ENCODE measurements at places on chromosomes 5 and 9.

DNA sequence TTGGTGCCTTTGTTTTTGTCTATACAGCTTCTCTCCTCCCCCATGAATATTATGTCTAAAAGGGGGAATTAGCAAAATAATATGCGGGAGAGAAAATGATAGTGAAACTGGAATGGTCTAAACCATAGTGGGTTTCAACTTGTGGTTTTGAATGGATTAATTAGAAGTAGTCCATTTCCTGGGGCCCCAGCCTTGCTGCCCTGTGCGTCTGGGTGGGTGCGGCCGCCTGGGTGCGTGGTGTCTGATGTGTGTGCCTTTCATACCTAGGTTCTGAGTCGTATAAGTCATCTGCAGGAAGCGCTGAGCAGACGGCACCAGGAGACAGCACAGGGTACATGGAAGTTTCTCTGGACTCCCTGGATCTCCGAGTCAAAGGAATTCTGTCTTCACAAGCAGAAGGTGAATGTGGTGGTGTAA, 120.0 kb upstream of the CACNA1B start:
- DNase-seq, result no peak

DNA sequence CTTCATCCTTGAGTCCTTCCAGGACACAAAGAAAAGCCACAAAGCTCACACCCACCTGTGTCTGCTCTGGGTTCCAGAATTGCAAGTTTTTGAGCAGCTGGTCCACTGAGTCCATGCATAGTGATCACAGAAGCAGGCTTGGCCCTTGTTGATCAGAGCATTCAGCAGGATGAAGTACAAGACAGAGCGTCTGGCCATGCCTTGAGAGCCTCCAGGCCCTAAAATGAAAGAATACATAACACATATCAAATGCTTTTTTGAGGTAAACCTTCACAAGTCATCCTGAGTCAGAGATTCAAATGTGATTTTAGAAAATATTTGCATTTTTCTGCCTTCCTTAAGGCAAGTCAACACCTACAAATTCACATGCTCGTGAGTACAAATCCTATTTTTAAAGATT, 10.3 kb downstream of the C6 start:
- no peak for DNase-seq

- no peak for DNase-seq
Measured at GRCh38 chr5:135700731-135701130, 121.9 kb upstream of the CXCL14 start.

DNA sequence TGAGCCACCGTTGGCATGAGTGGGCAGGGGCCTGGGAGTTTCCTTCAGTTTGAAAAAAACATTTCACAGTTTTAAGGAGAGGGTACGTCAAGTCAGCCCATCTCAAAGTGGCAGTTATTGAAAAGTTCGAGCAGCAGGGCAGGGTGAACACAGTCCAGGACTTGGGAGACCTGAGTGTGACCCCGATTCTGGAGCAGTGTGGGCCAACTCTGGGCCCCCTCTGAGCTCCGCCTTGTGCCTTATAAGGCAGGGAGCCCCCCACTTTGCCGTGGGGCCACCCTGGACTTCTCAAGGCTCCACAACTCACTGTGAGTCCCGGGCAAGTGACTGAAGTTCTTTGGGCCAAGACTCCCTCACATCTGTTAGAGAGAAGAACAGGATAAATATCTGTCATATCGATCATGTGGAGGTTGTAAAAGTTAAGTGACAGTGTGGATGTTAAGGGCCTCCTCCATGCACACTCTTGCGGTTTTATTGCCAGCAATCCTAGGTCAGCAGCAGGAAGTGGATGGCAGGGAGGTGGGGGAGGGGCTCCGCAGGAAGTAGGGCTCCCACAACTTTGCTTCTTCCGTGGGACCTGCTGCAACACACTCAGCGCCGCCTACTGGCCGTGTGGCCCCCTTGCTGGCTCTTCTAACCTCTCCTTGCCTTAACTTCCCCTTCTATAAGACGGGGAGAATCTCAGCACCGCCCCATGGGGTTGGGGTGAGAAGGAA, 38.4 kb downstream of the HRH2 start:
- DNase-seq, result peak; percentile 61

- no peak for DNase-seq
Measured at GRCh38 chr5:168611165-168611564, 32.0 kb upstream of the PANK3 start.

DNA sequence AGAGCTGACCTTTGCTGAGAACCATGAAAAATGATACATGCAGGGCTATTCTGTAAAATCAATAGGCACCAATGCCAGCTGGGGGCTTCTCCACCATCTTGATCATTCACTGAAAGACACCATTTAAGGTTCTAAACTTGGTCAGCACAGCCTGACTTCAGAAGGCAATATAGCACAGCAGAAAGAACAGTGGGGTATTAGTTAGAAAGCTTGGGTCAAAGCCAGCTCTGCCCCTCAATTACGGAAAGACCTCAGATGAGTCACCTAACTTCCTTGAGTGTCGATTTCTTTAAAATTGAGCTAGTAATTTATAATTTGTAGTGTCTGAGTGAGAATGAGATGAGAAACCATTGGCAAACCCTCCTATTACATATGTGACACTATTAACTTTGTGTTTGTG, 3.4 kb downstream of the TNC start:
- DNase-seq, result no peak

DNA sequence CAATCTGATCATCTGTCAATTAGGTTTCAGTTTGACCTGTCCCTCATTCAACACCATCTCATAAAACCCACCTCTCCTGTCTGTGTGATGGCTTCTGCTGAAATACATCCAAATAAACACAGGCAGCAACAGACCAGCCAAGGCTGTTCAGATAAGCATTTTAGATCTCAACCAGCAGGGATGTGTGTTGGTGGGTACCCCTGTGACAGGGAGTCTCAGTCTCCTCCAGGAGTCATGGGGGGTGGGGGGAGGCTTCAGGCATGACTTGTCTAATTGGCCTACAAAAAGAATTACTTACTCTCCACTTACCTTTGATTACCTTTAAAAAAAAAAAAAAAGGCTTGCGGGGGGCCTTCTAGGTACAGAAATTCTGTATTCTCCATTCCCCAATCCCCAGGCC, 65.9 kb downstream of the ROR2 start:
- no peak for DNase-seq

- no peak for DNase-seq
Measured at GRCh38 chr5:135069016-135069770, 35.2 kb upstream of the PITX1 start.

DNA sequence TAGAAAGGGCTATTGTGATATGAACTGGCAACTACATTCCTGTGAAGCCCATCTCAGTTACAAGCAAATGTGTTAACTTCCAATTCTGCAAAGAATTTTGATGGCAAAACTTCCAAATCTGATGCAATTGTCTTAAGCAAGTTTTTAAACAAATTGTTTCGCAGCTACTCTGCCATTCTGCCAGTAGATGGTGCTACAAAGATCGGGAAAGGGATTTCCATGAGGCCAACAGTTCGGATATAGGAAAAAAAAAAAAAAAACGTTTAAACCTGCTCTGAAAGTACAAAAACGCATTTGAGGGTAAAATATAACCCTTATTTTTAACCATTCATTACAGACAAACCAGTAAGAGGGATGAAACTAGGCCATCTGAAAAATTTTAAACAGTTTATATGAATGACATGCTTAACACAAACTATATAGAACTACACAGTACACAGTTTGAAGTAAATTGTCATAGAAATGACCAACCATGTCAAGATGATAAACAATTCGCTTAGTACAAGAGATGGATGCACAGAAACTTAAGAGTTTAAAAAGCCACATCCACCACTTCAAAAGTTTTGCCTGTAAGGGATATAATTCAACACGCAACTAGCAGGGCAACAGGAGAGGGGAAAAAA, 2.2 kb downstream of the HNRNPA0 start:
- no peak for DNase-seq

DNA sequence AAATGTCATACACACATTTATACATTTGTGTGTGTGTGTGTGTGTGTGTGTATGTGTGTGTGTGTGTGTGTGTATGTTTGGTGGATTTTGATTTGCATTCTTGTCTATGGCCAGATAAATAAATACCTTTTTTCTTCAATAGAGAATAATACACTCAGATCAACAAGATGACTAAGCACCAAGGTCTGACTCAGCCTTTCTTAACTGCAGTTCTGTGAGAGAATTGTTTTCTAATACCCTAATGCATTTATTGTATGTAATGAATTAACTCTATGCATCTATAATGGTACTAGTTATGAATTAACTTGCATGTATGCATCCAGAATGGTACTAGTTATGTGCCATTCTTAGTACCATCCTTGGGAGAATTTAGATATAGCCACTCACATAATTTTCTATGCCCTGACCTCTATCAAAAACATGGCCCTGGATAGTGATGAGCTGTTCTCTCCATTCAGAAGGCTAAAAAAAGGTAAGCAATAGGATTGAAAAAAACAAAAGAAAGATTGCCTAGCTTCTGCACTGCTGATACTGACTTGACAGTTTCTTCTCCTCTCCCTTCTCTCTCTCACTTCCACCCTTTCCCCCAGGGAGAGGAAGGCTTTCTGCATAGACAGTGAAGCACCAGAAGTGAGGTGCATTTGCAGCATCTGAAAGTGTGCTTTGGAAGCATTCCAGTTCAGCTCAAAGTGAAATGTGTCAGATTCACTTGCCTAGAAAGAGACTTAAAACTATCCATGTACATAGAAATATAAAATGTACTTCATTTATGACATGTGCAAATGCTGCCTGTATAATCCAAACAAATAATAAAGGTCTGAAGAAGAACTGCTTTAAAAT, 55.1 kb upstream of the CCDC112 start:
- no peak for DNase-seq

GRCh38 chr9:7293091-7293490, 506.5 kb downstream of the DMAC1 start:
- no peak for DNase-seq

GRCh38 chr5:157324237-157324636, 58.3 kb downstream of the CYFIP2 start:
- DNase-seq, result no peak

DNA sequence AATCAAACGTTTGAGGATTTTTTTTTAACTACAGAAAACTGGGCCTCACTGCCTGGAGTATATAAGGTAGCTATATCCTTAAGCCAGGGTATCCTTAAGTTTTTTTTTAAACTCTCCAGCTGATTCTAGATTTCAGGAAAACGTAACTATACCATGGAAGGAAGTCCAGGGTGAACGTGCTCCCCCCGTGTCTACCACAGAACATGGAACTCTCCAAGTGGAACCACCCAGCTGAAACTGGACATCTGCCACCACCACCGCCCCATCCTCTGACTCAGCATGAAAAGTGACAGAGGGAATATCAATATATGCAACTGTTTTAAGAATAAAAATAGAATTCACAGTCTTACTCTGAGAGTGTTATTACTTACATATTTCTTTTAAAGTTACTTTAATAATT, 61.3 kb downstream of the DROSHA start:
- no peak for DNase-seq

DNA sequence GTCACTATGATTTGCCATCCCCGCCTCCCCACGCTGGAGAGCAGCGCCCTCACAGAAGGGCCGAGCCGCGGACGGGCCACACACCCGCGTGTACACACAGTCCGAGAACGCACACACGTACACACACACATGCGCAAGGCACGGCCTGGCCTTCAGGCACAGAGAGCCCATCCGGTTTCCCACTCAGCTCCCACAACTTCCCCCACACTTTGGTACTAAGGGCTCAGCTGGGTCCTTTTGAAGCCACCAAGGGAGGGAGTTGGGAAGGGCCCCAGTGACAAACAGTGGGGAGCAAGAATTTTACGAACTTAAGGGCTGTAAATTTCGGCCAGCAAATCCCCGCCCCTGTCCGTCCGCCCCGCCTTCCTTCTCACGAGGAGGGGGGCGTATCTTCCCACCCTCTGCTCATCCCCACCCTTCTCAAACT, 133.3 kb upstream of the HAND1 start:
- DNase-seq, result no peak

DNA sequence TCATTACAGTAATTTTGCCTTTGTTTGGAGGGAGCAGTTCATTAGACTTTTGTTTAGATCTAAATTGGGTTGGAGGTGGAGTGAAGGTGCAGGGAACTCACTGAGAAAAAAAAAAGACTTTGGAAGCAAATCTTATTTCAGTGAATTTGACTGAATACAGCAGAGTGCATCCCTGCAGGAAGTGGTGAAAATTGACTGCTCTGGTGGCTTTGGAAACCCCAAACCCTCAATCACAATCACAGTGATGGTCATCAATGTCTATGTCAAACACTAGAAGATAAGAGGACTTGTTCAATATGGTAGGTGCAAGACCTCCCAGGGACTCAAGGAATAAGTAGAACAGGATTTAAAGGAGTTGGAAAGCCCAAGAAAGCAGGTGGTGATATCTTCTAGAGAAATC, 76.0 kb upstream of the RASA1 start:
- no peak for DNase-seq

DNA sequence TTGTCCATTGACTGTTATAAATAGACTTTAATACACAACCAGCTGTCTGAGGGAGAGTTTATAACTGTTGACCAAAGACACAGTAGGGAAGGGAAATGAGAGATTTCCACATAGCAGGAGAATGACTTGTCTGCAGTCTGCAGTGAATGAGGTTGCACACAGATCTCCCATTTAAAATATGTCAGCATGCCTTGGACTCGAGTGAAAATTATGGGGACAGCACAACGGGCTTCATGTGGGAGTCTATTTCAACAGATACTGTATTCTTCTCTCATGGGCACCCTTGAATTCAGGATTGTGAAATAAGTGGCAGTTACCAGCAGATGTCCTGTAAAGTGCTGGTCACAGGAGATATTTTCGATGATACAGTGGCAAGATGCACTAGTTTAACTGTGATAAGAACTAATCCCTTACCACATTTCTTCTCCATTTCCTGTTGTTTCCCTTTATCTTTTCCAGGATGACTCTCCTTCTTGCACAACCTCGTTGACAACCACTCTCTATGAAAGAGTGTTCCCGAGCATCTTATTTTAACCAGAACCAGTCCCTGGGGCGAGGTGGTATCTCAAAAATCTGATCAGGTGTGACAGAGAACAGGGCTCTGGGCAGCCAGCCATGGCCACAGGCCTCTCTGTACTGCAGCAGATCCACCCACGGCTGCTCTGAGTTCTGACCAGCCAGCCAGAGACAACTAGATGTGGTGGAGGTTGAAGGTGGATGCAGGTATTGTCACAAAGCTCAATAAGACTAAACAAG, 51.5 kb upstream of the MAP3K1 start:
- no peak for DNase-seq

GRCh38 chr5:169651526-169651925, 14.5 kb downstream of the DOCK2 start:
- no peak for DNase-seq

DNA sequence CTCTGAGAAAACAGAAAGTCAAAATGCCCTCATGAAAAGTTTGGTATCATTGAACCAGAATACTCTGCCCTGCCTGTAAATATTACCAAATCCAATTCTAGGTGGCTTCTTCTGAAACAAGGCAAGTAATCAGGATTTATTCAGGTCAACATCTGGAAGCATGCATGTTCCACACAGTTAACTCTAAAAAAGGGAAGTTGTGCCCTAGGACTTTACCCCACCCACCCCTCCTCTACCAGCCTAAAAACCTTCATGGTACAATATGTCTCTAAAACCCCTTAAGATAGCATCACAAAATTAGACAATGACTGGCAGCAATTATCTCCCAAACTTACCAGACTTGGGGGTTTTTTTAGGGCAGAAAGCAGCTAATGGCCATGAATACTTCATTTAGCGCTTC, 414.8 kb upstream of the SLC30A5 start:
- DNase-seq, result no peak
